Immature natural killer cell (primary cell): ENCODE measurements at places on chromosomes 3 and 15. TPM values are rescaled to one million over a fixed set of nuclear protein-coding genes. Genes with fewer than 3 reads are reported as not detected.

PLXNB1 gene
- polyA plus RNA-seq, result 0.19 TPM

POU1F1 gene
- polyA plus RNA-seq, result not detected

ABHD5 gene
- 5.5 TPM for polyA plus RNA-seq

SLC9A9 gene
- 19.7 TPM for polyA plus RNA-seq

DNA sequence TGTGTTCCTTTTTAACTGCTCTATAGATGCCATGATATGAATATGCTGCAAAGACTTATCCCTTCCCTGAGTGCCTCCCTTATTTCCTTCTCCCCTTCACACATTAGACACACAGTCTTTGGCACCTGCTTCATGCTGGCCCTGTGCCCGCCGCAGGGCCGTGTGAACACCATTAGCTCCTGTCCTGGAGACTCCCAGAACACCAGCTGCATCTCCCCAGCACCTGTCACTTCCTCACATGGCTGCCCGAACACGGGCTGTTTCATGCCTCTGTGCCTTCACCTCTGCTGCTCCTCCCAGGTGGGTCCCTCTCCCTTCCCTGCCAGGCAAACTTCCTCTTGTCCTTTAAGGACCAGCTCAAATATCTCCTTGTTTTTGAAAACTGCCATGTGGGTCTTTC lies 40.5 kb upstream of the SEC13 start:
- DNase-seq, result no peak

DNA sequence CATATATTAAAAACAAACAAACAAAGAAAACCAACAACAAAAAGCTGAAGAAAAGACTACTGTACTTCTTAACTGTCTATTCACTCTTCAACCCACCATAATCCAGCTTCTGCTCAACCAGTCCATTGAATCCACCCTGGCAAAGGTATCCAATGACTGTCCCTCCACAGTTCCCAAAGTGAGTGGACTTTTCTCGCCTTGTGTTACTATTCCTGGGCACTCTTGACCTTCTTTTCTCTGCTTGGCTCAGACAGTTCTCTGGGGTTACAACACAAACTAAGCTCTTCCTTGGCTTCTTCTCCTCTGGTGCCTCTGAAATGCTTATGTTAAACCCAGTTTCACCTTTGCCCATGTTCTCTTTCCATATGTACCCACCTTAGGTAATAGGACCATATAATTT lies 420.2 kb downstream of the PLCL2 start:
- no peak for DNase-seq

GRCh38 chr3:156509189-156510174 lies 45.4 kb downstream of the SSR3 start:
- DNase-seq, result peak; percentile 42

- DNase-seq, result no peak
Measured at GRCh38 chr3:161177991-161178390, 43.1 kb upstream of the NMD3 start.

GRCh38 chr15:55007561-55007960 lies 189.2 kb downstream of the RSL24D1 start:
- DNase-seq, result peak; percentile 37

- DNase-seq, result no peak
Measured at GRCh38 chr3:46860017-46860809, 3.0 kb downstream of the MYL3 start.

- peak; percentile 86 for DNase-seq
Measured at GRCh38 chr15:55318588-55319494, at the start of the genes PIGB and PIGBOS1. TSS of gene PIGB (plus strand) at chr15:55319222. CDS start at chr15:55319251, 29 bp downstream. TSS of gene PIGBOS1 (minus strand) at chr15:55319123. CDS start at chr15:55317792, 1,331 bp downstream.

GRCh38 chr15:82650046-82650670 lies 3.0 kb upstream of the CPEB1 start:
- no peak for DNase-seq

GRCh38 chr3:71001303-71001830 lies 582.2 kb downstream of the FOXP1 start:
- no peak for DNase-seq

GRCh38 chr3:33047842-33048834 lies 48.8 kb downstream of the GLB1 start:
- DNase-seq, result peak; percentile 47

DNA sequence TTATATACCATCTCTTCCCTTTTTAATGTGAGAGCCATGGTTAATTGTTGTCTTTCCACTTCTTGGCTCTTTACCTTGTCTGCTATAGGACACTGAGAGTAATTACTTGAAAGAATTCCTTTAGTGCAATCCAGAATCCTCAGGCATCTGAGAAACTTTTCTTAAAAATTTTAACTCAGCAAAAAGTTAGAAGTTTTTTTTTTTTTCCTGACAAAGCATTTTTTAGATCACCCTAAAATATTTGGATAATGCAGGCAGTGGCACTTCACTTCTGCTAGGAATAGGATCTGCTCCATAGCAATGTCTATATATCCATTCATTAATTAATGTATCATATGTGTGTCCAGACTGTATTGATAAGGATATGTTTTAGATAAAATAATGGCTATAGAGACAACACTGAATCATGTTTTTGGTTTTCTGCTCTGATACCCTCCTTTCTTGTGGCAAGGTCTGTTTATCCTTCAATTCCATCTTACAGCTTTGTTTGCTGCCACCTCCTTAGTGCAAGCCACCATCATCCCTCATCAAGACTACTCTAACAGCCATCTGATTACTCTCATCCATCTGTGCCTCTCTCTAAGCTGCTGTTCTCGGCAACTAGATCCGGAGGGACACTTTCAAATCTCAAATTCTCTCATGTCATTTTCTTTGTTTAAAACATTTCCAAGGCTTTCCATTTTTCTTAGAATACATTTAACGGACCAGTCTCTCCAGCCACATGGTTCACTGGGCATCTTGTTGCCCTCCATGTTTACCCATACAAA lies 563.5 kb downstream of the EDEM1 start:
- DNase-seq, result no peak

DNA sequence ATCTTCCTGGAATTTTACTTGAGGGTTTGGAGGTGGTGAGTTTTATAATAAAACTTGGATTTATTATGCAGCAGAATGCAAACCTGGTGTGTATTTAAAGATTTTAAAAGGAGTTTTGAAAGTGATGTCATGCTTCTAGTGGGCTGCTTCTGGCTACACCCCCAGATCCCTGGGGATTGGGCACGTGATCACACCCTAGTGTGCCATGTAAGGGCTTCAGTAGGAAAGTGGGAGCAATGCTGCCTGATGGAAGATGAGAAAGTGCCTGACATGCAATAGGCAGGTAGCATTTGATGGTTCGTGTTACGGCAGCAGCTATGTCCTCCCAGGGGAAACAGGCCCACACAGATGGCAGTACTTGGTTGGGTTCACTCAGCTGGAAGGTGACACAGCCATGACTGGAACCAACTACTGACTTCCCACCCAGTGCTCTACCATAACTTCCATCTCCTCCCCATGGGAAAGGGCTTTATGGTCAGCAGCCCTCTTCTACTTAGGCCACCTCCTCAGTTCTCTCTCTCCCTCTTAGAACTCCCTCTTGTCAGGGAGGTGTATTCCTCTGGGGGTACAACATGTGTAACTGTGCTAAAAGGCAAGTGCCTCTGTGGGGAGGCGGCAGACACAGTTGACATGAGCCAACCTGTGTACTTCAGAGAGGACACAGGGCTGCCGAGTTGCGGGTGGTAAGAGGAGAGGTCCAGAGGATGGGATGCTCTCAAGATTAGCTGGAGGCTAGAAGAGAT lies 5.6 kb downstream of the ITPKA start:
- DNase-seq, result no peak

DNA sequence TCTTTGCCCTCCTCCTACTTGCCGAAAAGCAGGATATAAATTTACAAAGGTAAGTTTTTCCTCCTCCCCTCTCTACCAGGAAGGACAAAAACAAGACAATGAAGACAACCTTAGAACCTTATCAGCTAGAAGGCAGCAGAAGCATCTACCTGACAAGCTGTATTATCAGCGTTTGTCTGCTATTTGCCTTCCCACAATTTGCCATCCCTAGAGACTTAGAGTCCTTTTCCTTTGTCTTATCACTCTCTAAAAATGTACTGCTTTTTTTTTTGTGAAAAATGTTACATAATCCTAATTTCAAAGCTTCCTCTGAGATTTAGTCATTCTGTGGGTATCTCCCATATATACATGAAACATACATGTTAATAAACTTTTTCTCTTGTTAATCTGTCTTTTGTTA lies 176.9 kb upstream of the PROK2 start:
- DNase-seq, result no peak

- DNase-seq, result no peak
Measured at GRCh38 chr3:108157273-108157672, 65.0 kb downstream of the IFT57 start.

GRCh38 chr3:49007771-49008528 lies 759 bp downstream of the WDR6 start:
- DNase-seq, result peak; percentile 72
